NCI-H1092 treated with DMSO at 0.1 percent for 48 hours (cell line): ENCODE measurements at places on chromosomes 11 and 22.

- no peak for DNase-seq
Measured at GRCh38 chr11:65428578-65429067, 6.0 kb downstream of the NEAT1 start.

DNA sequence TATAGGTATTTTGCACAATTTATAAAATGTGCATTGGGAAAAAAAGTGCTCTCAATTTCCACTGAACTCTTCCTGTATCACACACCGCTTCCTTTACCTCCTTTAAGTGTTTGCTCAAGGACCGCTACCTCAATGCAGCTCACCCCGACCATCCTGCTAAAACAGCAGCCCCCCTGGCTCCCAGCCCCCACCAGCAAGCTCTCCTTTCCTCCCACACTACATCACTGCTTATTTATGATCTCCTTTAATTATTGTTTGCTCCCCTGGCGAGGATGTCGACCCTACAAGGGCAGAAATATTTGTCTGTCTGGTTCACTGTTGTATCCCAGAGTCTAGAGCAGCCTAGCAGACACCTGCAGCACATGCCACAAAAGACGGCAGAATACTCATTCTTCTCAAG is 10.0 kb downstream of the SHANK2 start:
- DNase-seq = peak; percentile 67

DNA sequence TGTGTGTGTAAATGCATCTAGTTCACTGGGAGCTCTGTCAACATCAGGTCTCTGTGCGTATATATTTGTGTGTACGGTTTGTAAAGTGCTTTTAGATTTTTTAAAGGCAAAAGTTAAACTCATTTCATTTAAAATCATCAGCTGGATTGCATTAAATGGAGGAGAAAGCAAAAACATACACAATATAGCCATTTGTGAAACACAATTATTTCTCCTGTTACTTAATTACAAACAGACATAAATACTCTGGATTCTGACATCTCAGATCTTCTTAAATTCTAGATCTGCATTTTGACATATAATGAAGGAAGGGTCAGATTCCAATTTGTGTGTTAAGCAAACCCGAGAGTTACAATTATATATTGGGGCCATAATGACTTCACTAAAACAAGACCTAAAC is 275.4 kb upstream of the NARS2 start:
- no peak for DNase-seq

DNA sequence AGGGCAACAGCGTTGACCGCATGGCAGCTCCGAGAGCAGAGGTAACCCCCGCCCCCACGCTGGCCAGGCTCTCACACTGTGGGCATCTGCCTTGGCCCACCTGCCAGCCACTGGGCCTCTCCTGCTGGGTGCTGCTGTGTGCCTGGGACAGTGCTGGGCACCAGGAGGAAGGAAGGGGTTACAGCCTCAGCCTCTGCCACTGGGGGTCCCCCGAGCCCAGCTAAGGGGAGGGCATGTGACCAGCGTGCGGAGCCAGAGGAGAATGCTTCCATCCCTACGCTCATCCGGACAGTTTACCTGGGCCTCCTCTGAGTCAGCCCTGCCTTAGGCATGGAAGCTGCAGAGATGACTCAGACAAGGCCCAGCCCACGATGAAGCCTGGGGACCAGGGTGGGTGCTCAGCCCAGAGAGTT is 10.9 kb downstream of the NCF4 start:
- no peak for DNase-seq

- DNase-seq = no peak
Measured at GRCh38 chr11:105991888-105992287, 30.2 kb downstream of the MSANTD4 start.

DNA sequence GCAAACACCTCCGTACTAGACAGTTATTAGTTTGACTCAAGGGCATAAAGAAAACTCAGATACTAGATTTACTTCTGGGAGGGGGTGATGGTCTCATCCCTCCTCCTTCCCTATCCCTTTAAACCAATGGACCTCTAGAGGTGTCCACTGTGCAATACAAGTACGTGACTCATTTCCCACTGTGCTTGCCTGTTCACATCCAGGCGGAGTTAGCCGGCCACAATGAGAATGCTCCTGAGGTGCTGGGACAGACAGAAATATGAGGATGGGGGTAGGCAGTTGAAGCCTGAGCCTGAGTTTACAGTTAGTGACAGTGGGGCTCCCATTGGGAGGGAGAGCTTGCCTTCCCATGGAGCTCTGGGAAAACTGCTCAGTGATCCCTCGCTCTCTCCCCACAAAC is 8.4 kb upstream of the PMM1 start:
- DNase-seq = no peak

DNA sequence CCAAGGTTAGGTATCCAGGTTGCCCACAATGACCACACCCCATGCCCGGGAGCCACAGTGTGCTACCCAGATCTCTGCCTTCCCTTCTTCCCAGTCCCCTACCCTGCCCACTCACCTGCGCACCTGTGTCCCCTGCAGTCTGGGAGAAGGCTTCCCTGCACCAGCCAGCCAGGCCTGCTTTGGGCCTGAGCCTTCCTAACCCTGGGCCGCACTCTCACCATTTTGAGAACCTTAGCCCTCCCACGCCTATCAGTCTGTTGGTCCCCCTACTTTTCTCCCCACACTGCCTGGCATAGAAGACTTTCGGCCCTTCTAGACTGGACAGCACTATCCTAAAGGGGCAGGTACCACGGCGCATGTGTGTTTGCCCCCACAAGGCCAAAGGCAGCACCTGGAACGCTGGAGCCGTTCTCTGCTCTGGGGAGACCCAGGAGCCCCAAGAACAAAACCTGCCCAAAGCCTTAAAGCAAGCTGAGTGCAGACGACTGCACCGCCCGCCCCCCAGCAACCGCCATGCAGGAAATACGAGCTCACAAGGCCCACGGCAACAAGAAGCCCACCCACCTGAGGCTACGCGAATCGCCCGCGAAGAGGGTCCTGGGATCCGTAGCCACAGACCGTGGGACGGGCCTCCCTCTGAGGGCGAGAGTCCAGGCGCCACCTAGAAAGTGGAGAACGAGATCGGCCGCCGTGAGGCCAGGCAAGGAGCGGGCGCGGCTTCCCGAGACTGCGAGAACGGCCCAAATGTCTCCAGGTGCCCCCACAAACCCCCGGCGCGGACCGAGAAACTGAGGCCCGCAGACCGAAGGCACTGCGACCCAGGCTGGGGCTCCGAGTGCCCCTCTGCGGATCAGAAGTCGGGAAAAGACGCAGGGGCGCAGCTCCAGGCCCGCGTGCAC is 546 bp downstream of the GNB1L start:
- DNase-seq = no peak

DNA sequence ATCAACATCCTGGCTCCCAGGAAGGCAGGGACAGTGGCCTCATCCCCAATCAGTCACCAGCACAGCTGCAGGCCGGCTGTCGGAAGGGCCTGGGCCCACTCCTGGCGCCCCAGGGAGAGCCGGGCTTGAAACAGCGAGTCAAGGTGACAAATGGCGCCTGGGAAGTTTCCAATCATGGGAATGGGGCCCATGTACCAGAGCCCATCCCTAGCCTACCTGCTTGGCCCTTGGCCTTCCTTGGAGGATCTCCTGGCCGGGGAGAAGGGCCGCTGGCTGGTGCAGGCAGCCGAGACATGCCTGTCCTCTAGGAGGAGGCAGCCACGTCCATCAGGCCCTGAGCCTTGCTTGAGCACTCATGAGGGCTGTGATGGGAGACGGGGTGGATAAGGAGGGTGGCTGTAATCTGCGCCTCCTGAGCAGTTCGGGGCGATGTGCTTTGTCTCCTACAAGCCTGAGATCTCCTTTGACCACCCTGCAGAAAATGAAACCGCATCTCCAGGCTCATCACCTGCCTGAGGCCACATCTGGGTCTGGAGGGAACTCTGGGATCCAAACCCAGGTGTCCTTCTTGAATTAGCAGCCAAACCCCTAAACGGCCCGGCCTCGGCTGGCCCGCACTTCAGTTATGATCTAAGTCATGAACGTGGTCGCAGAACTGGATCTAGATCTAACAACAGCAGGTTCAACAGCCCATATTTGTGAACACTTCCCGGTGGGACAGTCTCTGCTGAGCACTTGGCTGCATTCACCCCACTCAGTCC is 862.0 kb downstream of the TBC1D22A start:
- DNase-seq = no peak

- no peak for DNase-seq
Measured at GRCh38 chr11:19970944-19971343, 189.3 kb downstream of the DBX1 start.

GRCh38 chr11:86672007-86672621 is at the start of gene ME3:
Gene ME3 (minus strand): TSS chr11:86672616.
- peak; percentile 93 for DNase-seq

DNA sequence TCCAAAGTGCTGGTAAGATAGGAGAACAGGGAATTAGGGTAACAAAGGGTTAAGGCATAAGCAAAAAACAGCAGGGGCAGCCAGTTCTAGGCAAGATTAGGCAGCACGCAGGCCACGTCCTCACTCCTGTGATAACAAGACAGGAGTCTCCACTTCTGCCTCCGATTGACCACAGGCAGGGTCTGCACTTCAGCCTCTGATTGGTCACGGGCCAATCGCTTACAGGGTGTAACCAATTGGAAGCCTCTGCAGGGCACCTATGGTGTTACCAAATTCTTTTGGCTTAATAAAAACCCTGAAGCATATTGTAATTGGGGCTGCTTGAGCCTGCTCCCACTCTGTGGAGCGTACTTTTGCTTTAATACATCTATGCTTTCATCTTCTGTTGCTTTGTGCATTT is 12.2 kb upstream of the GSTP1 start:
- DNase-seq = no peak

DNA sequence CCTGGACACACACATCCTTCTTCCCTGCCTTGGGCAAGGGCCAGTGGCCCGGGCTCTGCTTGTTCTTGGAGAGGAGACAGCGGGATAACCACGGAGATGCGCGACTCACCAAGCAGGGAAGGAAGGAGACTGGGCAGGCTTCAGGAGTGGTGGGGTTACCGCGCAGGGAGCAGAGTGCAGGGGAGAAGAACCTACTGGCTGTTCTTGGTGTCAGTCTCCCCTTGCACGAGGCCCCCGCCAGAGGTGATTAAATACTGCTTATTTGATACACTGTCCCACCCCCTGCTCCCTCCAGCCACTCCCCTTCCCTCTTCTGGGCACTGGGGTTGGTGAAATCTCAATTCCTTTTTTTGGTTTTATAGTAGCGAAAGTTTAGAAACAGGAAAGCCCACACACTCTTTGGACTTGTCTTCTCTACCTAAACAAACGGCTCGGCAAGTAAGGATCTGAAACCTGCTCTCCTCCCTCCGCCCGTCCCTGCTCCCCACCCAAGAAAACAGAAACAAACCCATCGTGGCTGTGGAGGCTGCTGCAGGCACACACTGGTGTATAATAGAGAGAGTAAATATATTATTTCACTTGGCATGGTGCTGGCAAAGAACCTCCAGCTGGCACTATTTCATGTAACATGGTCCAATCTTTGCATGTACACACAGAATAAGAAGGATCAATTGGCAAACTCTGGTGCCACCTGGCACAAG is 10.8 kb downstream of the LARGE2 start:
- DNase-seq = no peak

GRCh38 chr11:80515097-80515496 is 1074.3 kb upstream of the TENM4 start:
- no peak for DNase-seq

GRCh38 chr11:78223320-78223954 is 34.7 kb downstream of the USP35 start:
- no peak for DNase-seq

GRCh38 chr11:63869683-63870082 is 30.8 kb downstream of the MARK2 start:
- no peak for DNase-seq

DNA sequence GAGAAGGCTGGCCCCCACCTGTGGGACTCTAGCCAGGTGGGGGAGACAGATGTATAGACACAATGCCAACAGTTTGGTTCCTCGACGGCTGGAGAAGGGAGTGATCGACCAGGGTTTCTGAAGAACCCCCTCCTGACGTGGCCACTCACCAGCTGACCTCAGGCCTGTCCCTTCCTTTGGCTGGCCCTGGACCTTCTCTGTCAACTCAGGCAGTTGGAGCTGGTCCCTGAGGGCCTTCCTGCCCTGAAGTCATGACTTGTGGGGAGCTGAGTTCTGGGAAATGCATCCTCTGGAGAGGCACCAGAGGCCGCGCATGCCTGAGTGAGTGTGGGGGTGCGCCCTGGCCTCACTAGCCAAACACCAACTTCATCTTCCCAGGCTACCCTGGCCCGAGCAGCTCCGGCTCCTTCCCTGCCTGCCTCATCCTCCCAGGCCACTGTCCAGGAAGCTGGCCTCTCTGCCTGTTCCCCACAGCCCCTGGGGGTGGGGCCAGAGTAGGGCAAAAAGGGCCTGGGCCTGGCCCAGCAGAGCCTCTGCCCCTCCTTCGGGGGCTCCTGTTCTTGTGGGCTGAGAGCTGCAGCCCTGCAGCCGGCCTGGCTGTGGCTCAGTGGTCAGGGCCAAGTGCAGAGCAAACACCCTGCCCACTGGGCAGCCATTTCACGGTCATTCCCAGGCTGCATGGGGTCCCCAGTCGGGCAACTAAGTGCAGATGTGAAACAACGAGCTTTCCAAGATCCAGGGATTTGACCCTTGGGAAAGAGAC is 23.6 kb downstream of the TXN2 start:
- DNase-seq = no peak

DNA sequence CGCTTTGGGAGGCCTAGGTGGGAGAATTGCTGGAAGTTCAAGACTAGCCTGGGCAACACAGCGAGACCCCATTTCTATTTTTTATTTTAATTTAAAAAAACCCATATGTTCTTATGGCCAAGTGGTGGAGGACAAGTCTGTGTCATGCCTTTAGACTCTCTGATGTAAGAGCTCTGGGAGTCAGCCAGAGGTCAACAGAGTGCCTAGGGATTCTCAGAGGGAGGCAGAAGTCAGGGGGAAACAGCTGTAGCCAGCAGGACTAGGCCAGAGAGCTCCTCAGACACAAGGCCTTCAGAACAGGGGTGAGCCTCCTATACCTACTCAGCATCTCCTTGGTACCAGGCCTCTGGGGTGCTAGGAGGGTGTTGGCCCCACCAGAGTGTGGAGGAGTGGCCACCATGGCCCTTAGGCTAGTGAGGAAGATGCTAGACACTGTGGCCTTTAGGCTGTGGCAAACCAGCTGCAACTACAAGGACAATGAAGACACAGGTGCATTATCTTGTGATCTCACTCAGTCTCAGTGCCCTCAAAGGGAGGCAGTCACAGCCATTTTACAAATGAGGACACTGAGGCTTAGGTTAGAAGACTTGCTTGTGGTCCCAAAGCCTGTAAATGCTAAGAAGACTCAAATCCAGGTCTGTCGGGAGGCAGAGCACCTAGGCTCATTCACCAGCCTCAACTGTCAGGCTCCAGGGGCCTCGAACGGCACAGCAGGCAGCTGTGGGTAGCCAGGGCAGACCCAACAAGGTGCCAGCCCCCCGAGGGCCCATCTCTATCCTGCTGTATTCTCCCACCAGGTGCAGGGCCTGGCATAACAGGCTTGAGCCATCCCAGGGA is 5.0 kb downstream of the ZP1 start:
- DNase-seq = no peak

DNA sequence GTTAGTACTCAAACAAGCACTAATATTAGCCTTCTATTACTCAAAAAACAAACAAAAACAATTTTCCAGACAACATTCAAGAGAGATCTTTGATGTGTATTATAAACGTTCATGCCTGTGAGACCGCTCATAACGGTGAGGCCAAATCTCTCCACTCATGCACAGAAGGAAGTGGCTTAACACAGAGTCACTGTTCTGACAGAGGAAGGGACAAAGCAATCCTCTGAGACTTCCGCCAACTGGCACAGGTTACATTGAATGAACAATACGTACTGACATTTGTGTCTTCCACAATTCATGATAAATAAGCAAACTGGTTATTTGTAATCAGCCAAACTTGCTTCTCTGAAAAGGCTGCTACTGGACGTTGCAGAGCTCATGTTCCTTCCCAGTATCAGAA is 30.5 kb downstream of the CHKA start:
- no peak for DNase-seq

GRCh38 chr11:21428796-21429195 is 759.4 kb downstream of the NELL1 start:
- no peak for DNase-seq
